ENCODE measurements at places on chromosomes 1 and 21. TPM values are rescaled to one million over a fixed set of nuclear protein-coding genes. Genes with fewer than 3 reads are reported as not detected.

DNA sequence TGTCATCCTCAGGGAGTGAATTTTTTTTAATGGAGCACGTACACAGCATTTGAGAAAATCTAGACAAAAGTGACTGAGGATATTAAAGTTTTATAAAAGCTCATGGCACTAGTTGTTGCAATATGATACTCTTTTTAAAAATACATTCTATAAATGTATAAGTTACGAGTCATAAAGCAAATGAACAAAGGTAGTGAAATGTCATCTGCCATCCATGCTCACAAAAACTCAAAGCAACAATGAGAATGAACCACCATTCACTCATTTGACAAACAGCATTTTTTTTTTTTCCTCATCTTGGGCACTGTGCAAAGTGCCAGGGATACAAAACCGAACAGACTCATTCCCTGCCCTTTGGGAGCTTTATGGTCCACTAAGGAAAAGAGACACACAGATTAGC lies 38.7 kb downstream of the GPR137B start:
- H3K36me3 ChIP-seq: no peaks in the 10 kb centered on the region
- no peaks in the 10 kb centered on the region for H3K27me3 ChIP-seq
- no peak overlapping the region for H3K27ac ChIP-seq
- H3K4me3 ChIP-seq: no peak overlapping the region

- H3K4me1 ChIP-seq: no peaks in the 10 kb centered on the region
- H3K4me3 ChIP-seq: no peak overlapping the region
- H3K36me3 ChIP-seq: no peaks in the 10 kb centered on the region
Measured at GRCh38 chr1:220341126-220341525, 68.9 kb upstream of the RAB3GAP2 start.

- H3K36me3 ChIP-seq: no peaks in the 10 kb centered on the region
- H3K27me3 ChIP-seq: no peaks in the 10 kb centered on the region
- H3K4me3 ChIP-seq: no peak overlapping the region
- no peaks in the 10 kb centered on the region for H3K4me1 ChIP-seq
Measured at GRCh38 chr1:177183836-177184235, 13.1 kb downstream of the BRINP2 start.

DNA sequence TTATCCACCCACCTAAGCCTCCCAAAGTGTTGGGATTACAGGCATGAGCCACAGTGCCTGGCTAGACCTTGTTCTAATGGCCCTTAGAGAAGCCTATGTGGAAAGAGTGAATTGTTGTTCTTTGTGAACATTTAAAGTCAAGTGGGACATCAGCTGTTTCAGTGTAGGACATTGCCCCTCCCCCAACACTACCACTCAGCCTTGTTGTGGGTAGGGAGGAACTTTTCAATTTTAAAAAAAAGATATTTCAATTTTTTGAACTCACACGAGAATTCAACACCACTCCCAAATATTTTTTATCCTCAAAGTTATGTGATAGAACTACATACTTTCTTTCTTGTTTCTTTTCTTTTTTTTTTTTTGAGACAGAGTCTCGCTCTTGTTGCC lies 36.7 kb upstream of the TMEM222 start:
- no peaks in the 10 kb centered on the region for H3K27me3 ChIP-seq
- H3K36me3 ChIP-seq: no peaks in the 10 kb centered on the region
- H3K4me3 ChIP-seq: no peak overlapping the region

- no peaks in the 10 kb centered on the region for H3K4me1 ChIP-seq
- no peaks in the 10 kb centered on the region for H3K36me3 ChIP-seq
- H3K27me3 ChIP-seq: no peaks in the 10 kb centered on the region
Measured at GRCh38 chr1:81585371-81585770, 215.4 kb upstream of the ADGRL2 start.

DNA sequence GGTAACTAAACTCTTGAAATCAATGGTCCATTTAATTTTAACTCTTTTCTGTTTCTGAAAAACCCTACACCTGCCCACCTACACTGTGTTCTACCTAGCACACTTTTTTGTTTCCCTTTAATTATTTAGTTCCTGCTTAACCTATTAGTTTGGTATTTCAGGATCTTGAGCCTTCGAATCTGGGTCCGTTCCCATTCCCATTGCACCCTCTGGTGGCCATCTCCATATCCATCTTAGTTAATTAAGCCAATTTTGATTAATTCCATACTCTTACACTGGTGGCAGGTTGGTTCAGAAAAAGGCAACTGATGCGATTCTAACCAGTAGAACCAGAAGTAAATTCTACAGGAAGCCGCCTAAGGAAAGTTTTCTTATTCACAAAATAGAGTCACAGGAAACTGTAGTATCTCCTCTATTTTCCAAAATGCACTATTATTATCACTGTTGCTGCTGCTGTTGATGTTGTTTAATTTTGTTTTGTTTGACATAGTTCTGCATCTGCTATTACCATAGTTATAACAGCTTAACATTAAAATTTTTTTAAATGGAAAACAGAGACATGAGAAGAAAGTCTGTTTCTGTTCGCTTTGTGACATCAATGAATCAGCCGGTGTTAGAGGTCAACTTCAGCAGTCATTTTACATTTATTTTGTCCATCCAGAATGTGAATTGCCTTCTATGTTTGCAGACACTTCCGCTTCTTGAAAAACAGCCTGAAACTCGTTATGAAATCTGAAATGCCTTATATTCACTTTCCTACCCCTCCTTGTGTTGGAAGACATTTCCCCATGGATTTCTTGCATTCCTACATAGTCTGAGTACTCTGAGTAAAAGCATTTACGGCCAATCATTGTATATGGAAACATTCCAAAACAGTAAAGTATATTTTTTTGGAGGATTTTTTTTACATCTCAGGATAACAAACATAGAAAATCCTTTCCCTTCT lies 115.5 kb upstream of the NCAM2 start:
- no peaks in the 10 kb centered on the region for H3K36me3 ChIP-seq
- no peaks in the 10 kb centered on the region for H3K27me3 ChIP-seq
- no peak overlapping the region for H3K27ac ChIP-seq
- DNase-seq: no peak
- no peak overlapping the region for H3K4me3 ChIP-seq
- H3K4me1 ChIP-seq: no peaks in the 10 kb centered on the region

DNA sequence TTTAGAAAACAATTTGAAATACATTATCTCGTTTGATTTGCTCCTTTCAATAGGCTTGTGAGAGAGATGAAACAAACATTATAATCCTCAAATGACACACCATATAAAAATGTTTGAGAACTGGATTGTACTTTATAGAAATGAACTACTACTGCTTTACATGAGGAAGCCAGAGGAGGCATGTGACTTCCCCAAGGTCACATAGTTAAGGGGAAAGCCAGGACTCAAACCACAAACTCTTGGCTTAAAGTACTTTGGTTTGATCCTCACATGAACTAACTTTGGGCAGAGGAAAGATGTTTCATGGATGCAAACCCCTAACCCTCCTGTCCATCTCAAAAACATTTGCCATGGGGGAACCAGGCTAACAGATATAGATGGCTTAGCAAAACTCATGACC lies 4.7 kb downstream of the ARHGEF11 start:
- no peak overlapping the region for H3K4me3 ChIP-seq
- H3K36me3 ChIP-seq: no peaks in the 10 kb centered on the region
- H3K27ac ChIP-seq: no peak overlapping the region

GRCh38 chr1:161749509-161750407 lies at the start of gene DUSP12:
Gene DUSP12, plus strand, starts transcription at chr1:161749786. Its CDS starts 16 bp downstream, at chr1:161749802.
- H3K36me3 ChIP-seq: no peaks in the 10 kb centered on the region
- peak within 1 kb of the TSS; percentile 53 for H3K27ac ChIP-seq
- H3K4me1 ChIP-seq: peaks cover 6% of the 10 kb centered on the region
- no peaks in the 10 kb centered on the region for H3K27me3 ChIP-seq
- peak; percentile 98 for DNase-seq
- H3K4me3 ChIP-seq: peak within 1 kb of the TSS; percentile 24

DNA sequence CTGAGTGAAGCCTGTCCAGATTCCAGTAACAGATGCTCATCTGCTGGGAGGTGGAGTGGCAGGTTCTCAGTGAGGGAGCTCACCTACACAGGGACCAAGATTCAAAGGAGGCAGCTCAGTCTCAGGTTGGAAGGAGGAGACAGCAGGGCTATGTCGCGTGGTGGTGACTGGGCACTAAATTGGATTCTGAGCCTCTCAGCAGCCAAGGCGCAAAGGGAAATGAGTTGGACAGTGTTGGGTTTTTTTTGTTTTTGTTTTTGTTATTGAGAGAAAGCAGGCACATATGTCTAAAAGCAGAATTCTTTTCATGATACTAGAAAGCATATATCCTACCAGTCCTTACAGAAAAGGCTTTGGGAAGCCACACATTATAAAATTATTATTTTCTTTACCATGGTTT lies 26.2 kb downstream of the UMODL1 start:
- DNase-seq: no peak
- H3K27me3 ChIP-seq: no peaks in the 10 kb centered on the region
- no peak overlapping the region for H3K4me3 ChIP-seq
- H3K36me3 ChIP-seq: no peaks in the 10 kb centered on the region
- peaks cover 8% of the 10 kb centered on the region for H3K4me1 ChIP-seq

DNA sequence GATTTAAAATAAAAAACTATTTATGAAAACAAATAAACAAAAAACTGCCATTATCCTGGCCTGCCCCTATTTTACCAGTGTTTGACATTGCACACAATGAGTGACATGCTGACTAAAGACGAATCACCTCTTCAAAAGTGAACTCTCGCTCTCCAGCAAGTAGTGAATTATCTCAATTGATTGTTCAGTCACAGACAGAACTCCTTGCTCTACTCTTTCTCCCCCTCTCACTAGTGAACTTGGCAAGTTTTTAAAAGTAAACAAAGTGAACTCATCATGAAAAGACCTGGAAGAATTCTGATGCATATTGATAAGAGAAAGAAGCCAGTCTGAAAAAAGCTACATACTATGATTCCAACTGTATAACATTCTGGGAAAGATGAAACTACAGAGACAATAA lies 4.7 kb upstream of the C1orf52 start:
- DNase-seq: no peak
- H3K36me3 ChIP-seq: no peaks in the 10 kb centered on the region
- H3K4me3 ChIP-seq: no peak overlapping the region

DNA sequence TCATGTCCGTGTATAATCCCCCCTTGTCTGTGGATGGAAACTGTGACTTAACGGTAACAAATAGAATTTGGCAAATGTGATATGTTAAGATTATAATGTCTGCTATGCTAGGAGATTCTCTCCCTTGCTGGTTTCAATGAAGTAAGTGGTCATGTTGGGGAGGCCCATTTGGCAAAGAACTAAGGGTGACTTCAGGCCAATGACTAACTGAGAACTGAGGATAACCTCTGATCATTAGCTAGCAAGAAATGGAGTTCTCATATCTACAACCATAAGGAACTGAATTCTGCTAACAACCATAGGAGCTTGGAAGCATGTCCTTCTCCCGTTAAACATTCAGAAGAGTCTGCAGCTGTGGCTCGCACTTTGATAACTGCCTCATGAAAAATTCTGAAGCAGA lies 2.3 kb downstream of the IFI44L start:
- no peak overlapping the region for H3K27ac ChIP-seq
- H3K4me1 ChIP-seq: no peaks in the 10 kb centered on the region
- H3K4me3 ChIP-seq: no peak overlapping the region
- H3K27me3 ChIP-seq: no peaks in the 10 kb centered on the region
- DNase-seq: no peak

DNA sequence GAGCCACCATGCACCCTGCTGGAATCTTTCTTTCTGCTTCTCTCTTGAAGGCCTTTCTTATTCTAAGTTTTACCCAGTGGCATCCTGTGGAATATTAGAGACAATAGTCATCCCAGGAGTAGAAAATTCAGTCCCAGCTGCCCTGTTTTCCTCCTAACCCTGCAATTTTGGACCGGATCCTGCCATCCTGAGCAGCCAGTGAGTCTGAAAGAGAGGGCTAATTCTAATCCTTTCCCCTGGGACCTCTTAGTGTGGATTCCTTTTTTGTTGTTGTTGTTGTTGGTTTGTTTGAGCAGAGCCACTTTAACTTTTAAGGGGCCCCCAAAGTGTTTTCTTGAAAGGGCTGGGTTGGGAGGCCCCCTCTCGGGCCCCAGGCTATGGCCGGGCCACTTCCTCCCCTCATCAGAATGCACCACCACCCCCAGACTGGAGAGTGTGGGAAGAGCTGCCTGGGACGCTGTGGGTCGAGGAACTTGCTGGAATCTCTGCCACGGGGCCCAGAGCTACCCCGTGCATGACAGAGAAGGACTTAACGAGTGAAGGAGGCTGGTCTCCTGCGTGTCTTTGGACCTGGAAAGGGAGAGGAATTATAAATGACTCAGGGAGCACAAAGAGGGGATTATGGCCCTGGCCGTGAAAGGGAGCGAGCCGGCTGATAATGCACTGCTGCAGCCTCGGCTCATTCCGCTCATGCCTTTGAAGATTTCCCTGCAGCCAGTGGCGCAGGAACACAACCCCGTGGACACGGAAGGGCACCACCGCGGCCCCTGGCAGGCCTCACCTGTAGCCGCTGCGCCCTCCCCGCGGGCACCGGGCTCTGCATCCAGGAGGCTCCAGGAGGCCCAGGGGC lies 81.0 kb upstream of the AKT3 start:
- H3K36me3 ChIP-seq: no peaks in the 10 kb centered on the region
- no peak for DNase-seq
- no peak overlapping the region for H3K27ac ChIP-seq
- H3K4me3 ChIP-seq: no peak overlapping the region
- no peaks in the 10 kb centered on the region for H3K27me3 ChIP-seq

DNA sequence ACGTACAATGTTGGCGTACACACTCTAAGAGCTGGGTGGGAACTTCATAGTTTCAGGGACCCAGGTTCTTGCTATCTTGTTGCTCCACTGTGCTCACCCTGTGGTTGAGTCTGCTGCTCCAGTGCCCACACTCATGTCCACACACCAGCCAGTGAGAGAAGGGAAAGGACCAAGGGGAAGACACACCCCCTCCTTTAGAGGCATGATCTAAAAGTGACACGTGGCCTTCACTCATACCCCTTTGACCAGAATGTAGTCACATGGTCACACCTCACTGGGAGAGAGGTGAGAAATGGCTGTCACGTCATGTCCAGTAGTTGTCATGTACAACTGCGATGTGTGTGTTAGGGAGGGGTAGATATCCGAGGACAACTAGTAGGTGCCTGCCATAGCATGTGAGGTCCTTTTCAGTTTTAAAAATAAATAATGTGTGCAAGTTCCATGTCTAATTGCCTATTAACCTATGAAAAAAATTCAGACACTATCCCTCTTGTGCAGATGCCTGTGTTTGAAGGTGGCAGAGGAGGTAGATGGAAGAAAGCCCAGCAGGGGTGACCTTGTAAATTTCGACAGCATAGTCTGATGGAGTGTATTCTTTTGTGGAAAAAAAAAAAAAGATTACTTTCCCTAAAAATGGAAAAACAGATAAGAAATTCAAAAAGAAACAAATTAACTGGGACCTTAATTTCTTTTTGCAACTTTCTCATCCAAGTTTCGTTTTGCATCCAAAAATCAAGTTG lies 149.6 kb downstream of the C1orf21 start:
- H3K27me3 ChIP-seq: no peaks in the 10 kb centered on the region
- no peak for DNase-seq
- H3K4me3 ChIP-seq: no peak overlapping the region
- H3K4me1 ChIP-seq: peaks cover 4% of the 10 kb centered on the region
- no peak overlapping the region for H3K27ac ChIP-seq

GRCh38 chr1:12124693-12125421 lies 41.9 kb upstream of the TNFRSF1B start:
- no peak overlapping the region for H3K27ac ChIP-seq
- DNase-seq: peak; percentile 90
- H3K27me3 ChIP-seq: no peaks in the 10 kb centered on the region
- H3K36me3 ChIP-seq: no peaks in the 10 kb centered on the region
- no peaks in the 10 kb centered on the region for H3K4me1 ChIP-seq
- H3K4me3 ChIP-seq: no peak overlapping the region

GRCh38 chr1:25818569-25818968 lies 1.2 kb upstream of the MTFR1L start:
- no peak for DNase-seq
- H3K27ac ChIP-seq: peak overlapping the region; percentile 13
- H3K4me3 ChIP-seq: no peak overlapping the region
- no peaks in the 10 kb centered on the region for H3K4me1 ChIP-seq

Gene KPRP
- total RNA-seq: not detected

Gene BNIPL
- total RNA-seq: 0.29 TPM

Gene OR10K2
- not detected for total RNA-seq

Gene C8A
- total RNA-seq: not detected

Gene SEC16B
- 7.0 TPM for total RNA-seq
